ENCODE measurements at places on chromosomes 7 and 10. TPM values are rescaled to one million over a fixed set of nuclear protein-coding genes. Genes with fewer than 3 reads are reported as not detected.

SCART1 gene
- total RNA-seq: 2.5 TPM

ELFN1 gene
- total RNA-seq: not detected

TRIM74 gene
- 0.23 TPM for total RNA-seq

MLLT10 gene
- total RNA-seq: 47.3 TPM

ZNF425 gene
- total RNA-seq: 2.5 TPM

GPR22 gene
- total RNA-seq: not detected

PDIA4 gene
- total RNA-seq: 437 TPM

MYH16 gene
- not detected for total RNA-seq

ANKRD22 gene
- total RNA-seq: not detected

LRRC4 gene
- total RNA-seq: 0.03 TPM

Data from smooth muscle cell of the pulmonary artery (primary cell).